ENCODE measurements at places on chromosomes 5 and 9.
A peak's percentile ranks its signal among the peaks of the same experiment; 100 is the strongest.

DNA sequence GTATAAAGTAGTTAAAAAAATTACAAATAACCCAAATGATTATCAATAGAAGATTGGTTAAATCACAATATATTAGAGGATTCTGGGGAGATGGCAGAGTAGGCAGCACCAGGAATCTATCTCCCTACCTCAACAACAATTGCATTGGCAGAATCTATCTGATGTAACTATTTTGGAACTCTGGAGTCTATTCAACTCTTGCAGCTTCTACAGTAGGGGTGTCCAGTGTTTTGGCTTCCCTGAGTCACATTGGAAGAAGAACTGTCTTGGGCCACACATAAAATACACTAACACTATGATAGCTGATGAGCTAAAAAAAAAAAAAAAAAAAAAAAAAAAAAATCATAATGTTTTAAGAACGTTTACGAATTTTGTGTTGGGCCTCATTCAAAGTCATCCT, 29.2 kb upstream of the ECM2 start:
- DNase-seq: peak; percentile 36

- no peak for DNase-seq
Observed at GRCh38 chr5:154320224-154321089, 125.3 kb upstream of the SAP30L start.

DNA sequence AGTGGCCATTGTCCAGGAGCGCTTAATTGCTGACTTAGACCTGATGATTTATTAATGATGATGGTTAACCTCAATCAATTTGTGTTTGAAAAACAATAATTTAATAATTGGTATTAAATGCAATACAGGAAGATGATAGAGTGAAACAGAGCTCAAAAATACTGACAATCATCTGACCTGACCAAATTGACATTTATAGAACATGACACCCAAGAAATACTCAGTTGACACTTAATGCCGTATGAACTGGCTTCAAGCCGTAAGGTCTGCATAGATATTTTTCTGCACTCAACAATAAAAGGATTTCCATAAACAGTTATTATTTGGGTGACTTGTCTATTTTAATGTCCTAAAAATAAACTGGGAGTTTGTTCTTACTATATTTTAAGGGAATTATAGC, 159.2 kb downstream of the TRIO start:
- no peak for DNase-seq

GRCh38 chr9:111871499-111871855, 25.1 kb upstream of the UGCG start:
- DNase-seq: no peak

DNA sequence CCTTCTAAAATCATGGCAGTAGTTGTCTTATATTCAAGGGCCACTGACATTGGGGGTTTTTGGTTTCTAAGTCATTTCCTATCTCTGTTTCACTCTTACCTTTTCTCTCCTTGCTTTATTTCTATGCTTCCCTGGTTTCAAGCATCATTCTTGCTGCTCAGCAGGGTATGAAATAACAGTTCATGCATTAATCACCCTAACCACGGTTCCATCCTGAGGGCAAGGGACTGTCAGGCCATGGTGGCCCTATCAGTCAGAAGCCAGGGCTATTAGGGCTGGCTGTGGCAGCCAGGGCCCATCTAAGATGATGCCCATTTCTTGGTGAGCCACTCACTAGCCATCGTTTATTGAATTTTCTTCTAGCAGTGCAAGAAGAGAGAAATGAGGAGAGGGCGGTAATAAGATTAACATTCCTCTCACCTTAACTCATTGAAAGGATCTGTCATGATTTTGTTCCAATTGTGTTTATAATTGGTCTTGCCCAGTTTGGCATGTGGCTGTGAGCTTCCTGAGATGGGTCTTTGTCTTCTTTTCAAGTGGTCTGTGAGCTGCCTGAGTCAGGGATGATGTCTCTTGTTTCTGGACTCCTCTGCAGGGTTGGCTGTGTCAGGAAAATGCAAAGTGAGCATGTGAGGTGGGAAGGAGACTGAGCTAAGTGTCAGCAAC, 45.2 kb downstream of the CYSTM1 start:
- DNase-seq: peak; percentile 75

- DNase-seq: peak; percentile 10
Observed at GRCh38 chr5:64883912-64884311, 115.2 kb downstream of the CWC27 start.

Data from fibroblast of skin of right biceps (primary cell).